ENCODE measurements at places on chromosomes 4 and X.

GRCh38 chr4:48799157-48799556 is 19.1 kb upstream of the FRYL start:
- no peak for DNase-seq

DNA sequence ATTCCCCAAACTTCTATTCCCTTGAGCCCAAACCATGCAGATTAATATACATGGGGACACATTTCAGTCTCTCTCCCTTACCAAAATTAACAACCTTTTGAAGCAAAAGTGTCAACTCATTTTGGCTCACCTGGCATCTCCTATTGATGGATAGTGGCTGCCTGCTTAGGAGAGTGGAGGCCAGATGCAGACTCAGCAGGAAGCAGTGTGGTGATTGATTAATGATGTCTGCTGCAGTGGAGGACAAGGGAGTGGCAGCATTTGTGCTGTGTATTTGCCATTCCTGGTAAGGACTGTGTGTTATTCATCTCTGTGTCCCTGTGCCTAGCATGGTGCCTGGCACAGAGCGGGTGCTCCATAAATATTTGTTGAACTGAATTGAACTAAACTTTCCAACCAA is 590.1 kb downstream of the RAB28 start:
- no peak for DNase-seq

DNA sequence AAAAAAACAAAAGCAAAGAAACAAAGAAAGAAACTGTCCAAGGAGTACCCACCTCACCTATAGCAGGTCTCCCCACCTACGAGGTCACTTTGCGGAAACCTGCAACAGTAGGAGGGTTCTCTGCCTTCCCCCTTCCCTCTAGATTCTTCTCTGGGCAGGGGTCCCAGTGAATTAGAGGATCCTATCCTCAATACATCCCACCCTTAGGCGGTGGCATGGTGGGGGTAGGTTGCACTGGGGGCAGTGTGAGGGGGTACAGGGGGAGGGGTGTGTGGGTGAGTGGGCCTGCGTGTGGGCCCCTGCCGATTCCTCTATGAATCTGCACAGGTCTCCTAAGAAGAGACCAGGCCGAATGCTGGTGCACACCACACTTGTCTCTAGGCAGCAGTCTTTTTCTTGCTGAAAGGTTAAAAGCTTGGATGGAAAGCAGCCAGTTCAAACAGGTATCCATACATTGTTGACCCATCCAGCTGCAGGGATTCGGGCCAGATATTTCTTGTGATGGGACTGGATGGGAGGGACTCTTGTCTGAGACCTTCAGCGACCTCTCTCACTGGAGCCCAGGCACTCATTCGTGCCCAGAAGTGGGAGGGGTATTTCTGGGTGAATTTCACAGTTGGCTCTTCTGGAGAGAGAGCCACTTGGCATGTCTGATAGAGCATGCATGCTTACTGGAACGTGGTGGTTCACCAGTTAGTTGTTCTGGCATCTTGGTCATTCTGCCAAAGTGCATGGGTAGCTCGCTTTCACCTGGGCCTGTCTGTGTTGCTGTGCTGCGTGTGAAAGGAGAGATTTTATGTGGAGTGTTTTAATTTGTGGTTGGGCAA is 65.6 kb downstream of the NBDY start:
- DNase-seq: no peak

DNA sequence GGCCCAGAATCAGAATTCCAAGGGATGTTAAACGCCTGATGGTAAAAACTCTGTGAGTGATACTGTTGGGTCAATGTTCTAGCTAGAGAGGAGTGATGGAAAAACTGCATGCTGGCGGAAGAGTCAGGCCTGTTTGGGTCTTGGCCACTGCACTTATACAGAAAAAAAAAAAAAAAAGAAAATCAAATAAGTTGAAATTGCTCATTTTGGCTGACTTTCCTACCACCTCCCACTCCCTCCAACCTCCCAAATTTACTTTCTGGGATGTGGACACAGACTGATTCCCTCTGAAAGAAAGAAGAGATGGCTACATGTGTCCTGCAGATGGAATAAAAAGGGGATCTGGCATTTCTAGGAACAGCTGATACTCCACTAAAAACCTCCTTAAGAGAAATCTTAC is 234.1 kb upstream of the GIMD1 start:
- DNase-seq: no peak

- DNase-seq: no peak
Observed at GRCh38 chr4:79450053-79450452, 42.0 kb upstream of the GK2 start.

DNA sequence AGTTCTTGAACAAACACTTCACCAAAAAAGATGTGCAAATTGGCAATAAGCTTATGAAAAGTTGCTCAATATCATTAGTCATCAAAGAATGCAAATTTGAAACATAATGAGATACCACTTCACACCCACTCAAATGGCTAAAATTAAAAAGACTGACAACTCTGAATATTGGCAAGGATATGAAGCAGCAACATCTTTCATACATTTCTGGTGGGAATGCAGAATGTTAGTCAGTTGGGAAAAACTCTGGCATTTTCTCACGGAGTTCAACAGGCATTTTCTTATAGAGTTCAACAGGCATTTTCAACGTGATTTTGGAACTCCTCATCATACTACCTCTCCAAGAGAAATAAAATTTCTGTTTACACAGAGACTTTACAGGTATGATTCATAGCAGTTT is 297.4 kb upstream of the MAGEC2 start:
- DNase-seq: no peak

GRCh38 chrX:103831803-103832544 is at the start of gene RAB9B:
RAB9B (minus strand) TSS chrX:103832257; CDS start chrX:103825784, 6,473 bp downstream.
- peak; percentile 34 for DNase-seq

- no peak for DNase-seq
Observed at GRCh38 chrX:45689971-45690370, 489.3 kb upstream of the DIPK2B start.

GRCh38 chrX:148540671-148541583 is 40.5 kb downstream of the AFF2 start:
- DNase-seq: no peak

GRCh38 chrX:45735571-45735970 is 534.9 kb upstream of the DIPK2B start:
- no peak for DNase-seq

- DNase-seq: no peak
Observed at GRCh38 chrX:124250835-124251437, 81.5 kb upstream of the TEX13D start.

- no peak for DNase-seq
Observed at GRCh38 chr4:74237425-74237966, 70.8 kb upstream of the EPGN start.

GRCh38 chr4:110417136-110417535 is 58.8 kb upstream of the ENPEP start:
- no peak for DNase-seq

DNA sequence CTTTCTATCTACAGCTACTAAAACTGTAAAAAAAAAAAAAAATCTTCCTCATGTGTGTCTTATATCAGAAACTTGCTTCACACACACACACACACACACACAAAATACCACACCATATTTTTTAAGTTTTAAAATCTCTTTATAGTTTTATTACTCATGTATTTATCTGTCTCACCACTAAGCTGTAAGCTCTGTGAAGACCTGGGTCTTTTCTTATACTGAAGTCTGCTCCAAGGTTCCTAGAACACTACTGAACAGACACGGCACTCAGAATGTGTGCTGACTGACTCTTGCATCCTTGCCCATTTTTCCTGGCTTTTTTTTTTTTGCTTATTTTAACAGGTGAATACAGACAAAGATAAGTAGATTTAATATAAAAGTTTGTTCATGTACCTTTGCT is 135.6 kb upstream of the CXXC4 start:
- no peak for DNase-seq

DNA sequence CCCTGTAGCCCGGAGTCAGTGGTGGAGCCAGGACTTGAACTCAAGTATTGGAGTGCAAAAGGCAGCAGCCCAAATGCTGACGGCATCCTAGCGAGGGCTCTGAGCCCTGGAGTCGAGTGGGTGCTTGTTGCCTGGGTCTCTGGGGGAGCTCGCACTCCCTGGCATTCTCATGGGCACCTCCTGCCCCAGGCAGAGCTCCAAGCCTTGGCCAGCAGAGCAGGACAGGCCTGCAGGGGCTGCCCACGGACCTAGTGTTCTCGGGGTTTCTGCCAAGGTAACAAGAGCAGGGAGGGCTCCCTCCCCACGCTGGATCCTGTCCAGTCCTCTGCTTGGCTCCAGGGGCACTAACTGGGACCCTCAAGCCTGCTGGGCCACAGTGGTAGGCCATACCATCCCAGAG is 17.6 kb upstream of the WFS1 start:
- no peak for DNase-seq

DNA sequence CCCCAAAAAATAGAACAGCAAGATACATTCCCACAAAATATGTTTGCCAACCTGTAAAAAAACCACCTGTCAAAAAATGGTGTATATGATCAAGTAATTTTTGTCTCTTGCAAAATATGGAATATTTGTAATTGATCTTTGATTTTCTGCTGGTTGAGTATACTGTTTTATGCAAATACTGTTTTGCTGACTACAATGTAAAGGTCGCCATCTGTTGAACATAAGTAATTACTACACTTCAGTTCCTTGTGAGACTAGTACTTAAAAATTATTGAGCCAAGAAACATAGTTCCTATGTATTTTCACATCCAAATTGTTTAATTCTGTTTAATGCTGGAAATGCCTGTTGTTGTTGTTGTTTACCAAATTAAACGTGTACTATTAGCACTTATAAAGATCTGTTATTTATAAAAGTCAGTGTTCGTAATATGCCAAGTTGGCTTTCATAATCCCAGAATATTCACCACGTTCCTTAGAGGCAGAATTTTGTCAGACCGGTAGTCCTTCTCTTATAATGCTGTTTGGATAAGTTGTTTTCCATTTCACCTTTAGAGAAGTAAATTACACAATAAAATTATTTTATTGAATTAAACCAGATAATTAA is 144.2 kb downstream of the PDLIM5 start:
- no peak for DNase-seq

- no peak for DNase-seq
Observed at GRCh38 chr4:184329659-184330400, 112.2 kb upstream of the ENPP6 start.

DNA sequence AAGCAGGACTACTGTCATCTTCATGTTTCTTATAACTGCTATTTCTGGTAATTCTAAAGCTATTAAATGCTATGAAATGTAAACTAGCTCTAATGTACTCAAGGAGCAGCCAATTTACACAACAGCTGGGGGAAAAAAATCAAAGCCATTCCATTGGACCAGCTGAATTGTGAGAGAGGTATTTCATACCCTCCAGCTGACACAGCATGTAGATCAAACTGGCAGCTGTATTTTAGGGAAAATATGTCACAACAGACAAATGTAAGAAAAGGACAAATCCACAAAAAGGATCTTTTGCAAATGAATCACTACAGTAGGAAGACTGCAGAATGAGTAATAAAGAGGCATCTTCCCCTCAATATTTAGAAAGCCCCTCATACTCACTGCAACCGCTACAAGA is 65.2 kb upstream of the FAM47B start:
- no peak for DNase-seq

GRCh38 chr4:153651587-153651986 is 32.5 kb upstream of the TLR2 start:
- DNase-seq: no peak

- DNase-seq: no peak
Observed at GRCh38 chr4:37818752-37819151, 7.7 kb upstream of the PGM2 start.

DNA sequence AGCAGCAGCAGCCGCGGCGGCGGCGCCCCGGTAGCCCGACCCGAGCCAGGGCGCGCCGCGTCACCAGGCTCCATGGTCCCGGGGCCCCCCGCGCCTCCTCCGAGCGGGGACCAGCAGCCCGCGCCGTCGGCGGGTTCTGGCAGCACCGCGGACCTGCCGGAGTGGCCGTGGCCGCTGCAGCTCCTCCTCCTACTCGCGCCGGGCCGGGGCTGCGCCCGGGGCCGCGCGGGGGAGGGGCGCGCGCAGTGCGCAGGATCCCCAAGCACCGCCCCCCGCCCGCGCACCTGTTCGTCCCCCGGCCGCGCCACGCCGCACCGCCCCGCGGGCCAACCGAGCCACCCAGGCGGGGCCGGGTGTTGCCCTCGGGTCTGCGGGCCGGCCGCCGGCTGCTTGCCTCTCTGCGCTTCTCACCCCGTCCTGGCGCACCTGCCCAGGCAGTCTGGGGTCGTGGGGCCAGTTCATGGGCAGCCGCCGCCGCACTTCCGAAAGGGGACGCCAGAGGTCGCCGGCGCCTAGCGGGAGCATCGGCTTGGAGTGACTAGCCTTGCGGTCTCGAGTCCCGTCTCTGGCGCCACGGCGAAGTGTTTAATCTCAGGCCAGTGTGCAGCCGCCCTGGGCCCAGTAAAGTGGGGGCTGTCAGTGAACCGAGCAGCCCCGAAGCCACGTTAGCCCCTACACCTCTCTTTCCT is at the start of gene SLC9A7:
SLC9A7 (minus strand) TSS at position 163 of the 689 bp plus-strand sequence; CDS start at position 74, 89 bp downstream.
- peak; percentile 59 for DNase-seq

- no peak for DNase-seq
Observed at GRCh38 chr4:56512166-56512565, 6.6 kb downstream of the ARL9 start.

- no peak for DNase-seq
Observed at GRCh38 chrX:151870602-151871001, 42.1 kb upstream of the MAGEA4 start.

- no peak for DNase-seq
Observed at GRCh38 chr4:3314706-3315260, 22.0 kb downstream of the RGS12 start.
